ENCODE measurements at places on chromosomes 7 and 10. TPM values are rescaled to one million over a fixed set of nuclear protein-coding genes. Genes with fewer than 3 reads are reported as not detected.

- peak; percentile 75 for DNase-seq
Observed at GRCh38 chr7:138981332-138982203, at the start of gene KIAA1549. KIAA1549 (minus strand) TSS chr7:138981389; CDS start chr7:138981269, 120 bp downstream.

DNA sequence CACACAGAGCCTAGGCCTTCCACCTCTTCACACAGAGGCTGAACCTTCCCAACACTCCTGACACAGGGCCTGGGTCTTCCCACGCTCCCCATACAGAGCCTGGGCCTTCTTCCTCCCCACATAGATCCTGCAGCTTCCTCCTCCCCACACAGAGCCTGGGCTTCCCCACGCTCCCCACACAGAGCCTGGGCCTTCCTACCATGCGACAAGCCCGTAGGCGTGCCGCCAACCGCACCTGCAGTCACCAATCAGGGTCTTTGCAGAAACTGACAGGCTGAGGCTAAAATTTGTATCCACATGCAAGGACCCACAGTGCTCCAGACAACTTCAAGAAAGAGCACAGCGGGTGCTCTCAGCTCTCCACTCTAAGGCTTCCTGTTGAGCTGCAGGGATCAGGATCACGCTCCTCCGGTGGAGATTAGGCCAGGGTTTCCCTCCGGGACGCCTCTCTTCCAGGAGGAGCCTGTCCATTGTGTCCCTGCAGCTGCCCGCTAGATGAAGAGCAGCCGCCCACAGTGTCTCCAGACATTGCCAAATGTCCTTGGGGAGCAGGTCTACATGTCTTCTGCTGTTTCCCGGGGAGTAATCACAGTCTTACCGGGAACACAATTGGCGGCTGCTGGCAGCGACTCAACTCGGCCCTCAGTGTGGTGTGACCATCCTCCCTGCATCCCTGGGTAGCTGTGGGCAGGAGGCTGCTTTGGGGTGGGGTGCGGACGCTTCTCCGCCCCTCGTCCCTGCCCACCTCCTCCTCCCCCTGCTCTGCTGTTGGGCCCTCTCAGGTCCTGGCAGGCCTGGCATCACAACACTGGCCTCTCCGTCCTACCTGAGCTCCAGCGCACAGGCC is 9.7 kb downstream of the CFAP46 start:
- DNase-seq = no peak

The CDK5 gene
- total RNA-seq = 9.6 TPM

- no peak for DNase-seq
Observed at GRCh38 chr7:41035794-41036193, 667.1 kb downstream of the INHBA start.

The UTF1 gene
- not detected for total RNA-seq

Measured in left lobe of liver (tissue), 2 donors.